Mesenteric fat pad (tissue), 1 donor: ENCODE measurements at places on chromosomes 11 and 22.

DNA sequence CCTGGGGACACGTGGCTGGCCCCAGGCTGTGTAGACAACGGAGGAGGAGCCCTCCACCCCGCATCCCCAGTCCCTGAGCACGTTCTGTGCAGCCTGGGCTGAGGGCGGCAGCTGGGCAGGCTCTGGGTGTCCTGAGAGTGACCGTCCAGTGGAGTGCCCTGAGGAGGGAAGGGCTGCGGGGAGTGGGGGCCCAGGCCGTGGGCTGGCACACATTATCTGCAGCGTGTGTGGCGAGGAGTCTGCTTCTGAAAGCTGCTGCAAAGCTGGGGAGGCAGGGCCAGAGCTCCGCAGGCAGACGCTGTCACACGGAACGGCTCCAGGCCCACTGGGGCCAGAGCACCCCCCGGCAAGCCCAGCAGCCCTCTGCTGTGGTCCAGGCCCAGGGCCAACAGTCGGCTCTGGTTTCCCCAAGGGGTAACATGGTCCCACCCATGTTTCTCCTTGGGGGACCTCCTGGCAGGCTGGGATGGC lies 835 bp upstream of the ANO9 start:
- no peak for DNase-seq

DNA sequence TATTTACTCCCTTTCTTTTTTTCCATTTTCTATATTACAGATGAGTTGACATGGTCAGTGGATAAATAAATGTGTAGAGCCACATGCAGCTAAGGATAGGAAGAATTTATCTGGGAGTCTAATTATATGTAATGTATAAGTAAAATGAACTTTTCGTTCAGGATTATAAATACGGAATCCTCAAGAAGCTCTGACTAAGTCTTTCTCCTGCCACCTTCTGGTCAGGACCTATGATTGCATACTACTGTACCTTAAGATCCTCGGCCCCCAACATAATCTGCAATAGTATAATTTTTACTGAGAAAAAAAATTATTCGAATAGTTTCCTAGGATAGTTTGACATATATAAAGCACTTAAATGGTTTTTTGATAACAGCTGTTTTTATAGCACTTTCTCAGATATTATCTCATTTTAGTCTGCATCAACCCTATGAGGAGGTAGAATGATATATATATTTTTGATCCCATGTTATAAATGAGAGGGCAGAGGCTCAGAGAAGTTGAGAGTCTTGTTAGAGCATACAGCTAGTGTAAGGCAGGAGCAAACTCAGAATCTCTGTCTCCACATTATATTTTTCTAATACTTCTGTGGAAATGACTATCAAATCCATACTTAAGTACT lies 36.1 kb downstream of the CCDC90B start:
- no peak for DNase-seq

- DNase-seq: no peak
These were observed 21.3 kb upstream of the SHISAL1 start for GRCh38 chr22:44333847-44334635.

DNA sequence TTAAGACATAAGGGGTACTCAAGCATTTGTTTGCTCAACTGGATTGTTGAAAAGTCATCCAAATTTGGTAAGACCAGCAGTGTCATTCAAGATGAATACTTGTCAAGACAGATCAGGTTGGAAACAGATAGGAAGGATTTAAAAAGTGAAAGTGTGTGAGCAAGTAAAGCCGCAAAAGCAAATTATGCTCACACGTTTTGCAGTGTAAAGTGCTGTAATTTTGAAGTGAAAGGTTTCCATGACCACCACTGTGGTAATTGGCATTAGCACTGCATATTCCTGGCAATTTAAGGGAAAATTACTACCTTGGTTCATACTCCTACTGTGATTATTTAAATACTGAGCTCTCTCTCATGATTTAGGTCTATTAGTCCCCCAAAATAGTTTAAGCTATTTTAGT lies 704.1 kb upstream of the CCDC179 start:
- DNase-seq: no peak

GRCh38 chr11:73164803-73165540 lies 22.9 kb upstream of the FCHSD2 start:
- no peak for DNase-seq

DNA sequence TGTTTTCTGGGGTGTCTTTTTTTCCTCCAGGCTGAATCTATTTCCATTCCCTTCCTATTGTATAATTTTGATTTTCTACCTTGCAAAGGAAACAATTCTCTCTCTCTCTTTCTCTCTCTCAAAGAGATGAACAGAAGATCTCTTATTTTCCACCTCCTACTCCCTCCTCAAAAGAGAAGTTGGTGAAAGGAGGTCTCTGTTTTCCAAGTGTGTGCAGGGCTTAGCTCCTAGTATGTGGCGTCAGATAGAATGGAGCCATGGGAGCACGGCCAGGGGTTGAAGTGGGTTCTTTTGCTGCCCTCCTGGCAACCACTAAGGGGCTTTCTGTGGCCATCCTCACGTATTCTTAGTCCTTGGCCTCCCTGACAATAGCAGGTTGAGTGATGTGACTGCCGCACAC lies 480 bp downstream of the TRIM34 start:
- no peak for DNase-seq

DNA sequence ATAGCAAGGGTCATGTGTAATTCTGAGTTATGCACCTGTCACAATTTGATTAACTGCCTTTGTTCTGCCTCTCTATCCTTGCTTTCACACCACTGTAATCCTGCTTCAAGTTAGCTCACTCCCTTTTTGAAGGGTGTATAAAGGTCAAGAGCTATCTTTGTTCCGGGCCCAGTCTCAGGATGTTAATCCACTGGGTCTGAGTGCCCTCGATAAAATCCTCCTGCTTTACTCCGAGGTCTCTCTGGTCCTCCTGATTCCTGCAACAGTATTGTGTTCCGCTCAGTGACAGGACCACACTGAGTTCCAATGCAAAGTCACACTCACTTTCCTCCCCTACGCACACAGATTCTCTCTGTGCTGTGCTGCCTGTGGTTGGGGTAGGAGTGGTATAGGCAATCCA lies 186.5 kb downstream of the DYNC2H1 start:
- DNase-seq: no peak

DNA sequence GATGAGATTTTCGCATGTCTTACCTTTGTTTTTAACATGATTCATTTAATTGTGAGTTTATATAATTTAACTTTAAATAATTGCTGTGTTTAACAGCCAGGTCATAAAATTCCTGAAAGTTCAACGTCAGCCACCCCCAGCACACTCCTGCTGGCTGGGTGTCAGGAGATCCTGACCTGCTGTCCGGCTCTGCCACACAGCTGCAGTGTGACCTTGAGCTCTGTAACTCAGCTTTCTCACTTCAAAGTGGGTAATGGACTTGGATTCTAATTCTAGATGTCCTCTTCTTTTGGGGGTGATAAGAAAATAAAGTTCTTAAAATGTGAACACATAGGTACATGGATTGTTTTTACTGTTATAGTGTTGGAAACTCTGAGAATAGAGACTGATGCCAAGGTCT lies 10.9 kb downstream of the VPS26B start:
- no peak for DNase-seq

DNA sequence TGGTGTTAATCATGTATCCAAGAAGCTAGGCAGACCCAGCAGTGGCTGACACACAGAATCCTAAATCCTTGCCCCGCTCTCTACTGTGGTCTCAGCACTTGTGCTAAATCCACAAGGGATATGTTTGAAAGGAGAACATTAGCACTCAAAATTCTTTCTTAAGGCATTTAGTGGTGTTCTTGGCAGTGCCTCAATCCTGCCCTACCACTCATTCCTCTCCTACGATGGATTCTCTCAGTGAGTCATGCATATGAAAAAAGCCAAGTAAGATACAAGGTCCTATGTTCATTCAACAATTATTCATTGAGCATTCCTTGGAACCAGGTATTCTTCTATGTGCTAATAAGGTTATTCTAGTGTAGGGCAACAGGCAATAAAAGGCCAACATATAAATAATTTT lies 31.2 kb downstream of the RRP8 start:
- DNase-seq: no peak

GRCh38 chr11:120184946-120185705 lies 25.7 kb upstream of the OAF start:
- DNase-seq: peak; percentile 90
